ENCODE measurements at places on chromosomes 3 and 15. TPM values are rescaled to one million over a fixed set of nuclear protein-coding genes. Genes with fewer than 3 reads are reported as not detected.

The TMEM158 gene
- total RNA-seq: 79.4 TPM

The ST8SIA2 gene
- not detected for total RNA-seq

The SKOR1 gene
- 0.17 TPM for total RNA-seq

The ESYT3 gene
- 0.51 TPM for total RNA-seq

The TGM4 gene
- not detected for total RNA-seq

The TMEM44 gene
- total RNA-seq: 14.9 TPM

The ZNF502 gene
- total RNA-seq: 5.4 TPM

The MUC20 gene
- total RNA-seq: under 0.01 TPM

The RUBCN gene
- 13.0 TPM for total RNA-seq

The ERC2 gene
- total RNA-seq: 0.26 TPM

The GBE1 gene
- total RNA-seq: 232 TPM

The SCAANT1 gene
- 1.7 TPM for total RNA-seq

The TMEM212 gene
- total RNA-seq: not detected

Measured in fibroblast of lung (primary cell).